ENCODE measurements at places on chromosomes 2 and 18.
A peak's percentile ranks its signal among the peaks of the same experiment; 100 is the strongest.

DNA sequence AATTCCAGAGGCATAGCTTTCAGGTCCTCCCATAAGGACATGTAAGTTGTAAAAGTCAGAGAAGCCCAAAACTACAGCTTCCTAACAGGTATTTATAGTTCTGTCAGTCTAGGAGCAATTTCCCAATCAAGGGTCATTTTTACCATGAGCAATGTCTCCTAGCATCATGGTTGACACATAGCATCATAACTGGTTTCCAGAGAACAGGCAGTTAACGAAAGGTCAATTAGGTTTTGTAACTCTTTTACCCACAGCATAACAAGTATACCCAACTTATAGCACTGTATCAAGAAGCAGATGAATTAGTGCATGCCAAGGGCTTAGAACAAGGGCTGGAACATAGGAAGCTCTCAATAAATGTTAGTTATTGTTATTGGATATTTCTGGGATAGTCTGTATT is 110.1 kb downstream of the MREG start:
- no peak for DNase-seq

DNA sequence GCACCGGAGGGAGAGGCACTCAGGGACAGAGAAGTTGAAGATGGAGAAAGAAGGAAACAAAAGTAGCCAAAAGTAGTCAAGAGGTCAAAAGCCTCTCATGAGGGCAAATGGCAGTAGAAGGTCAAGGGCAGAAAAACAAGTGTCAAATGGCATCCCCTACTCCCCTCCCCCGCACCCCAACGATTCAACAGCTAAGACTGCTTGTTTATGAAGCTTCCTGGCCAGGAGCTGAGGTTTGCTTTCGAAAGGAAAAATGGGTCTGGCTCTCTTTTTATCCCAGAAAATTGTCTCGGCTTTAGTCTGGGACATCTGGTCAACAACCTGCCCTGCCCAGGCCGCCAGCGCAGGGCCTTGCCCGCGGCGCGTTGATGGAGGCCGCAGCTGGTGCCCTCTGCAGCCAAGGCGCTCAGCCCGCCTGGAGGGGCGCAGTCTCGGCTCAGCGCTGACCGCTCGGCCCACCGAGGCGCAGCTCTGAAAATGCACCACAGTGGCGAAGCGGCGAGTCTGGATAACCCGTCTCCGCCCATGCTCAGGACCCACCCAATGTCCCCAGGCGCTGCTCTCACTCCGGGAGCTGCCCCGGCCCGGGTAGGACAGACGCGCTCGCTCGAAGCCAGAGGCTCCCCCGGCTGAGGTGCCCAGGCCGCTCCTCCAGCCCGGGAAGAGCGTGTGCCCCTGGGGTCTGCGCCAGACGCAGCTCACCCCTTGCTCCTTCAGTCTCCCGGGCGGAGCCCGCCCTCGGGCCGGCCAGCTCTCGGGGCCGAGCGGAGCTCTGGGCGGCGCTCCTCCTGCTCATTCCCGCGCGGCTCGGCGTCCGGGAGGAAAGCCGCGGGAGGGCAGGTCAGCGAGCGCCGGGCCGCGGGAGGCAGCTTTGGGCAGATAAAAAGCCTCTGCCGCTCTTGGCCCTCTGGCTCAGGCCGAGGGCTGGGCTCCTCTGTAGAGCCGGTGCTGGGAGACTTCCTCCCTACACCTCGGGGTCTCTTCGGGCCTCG is 1.8 kb upstream of the TBR1 start:
- DNase-seq: peak; percentile 44

DNA sequence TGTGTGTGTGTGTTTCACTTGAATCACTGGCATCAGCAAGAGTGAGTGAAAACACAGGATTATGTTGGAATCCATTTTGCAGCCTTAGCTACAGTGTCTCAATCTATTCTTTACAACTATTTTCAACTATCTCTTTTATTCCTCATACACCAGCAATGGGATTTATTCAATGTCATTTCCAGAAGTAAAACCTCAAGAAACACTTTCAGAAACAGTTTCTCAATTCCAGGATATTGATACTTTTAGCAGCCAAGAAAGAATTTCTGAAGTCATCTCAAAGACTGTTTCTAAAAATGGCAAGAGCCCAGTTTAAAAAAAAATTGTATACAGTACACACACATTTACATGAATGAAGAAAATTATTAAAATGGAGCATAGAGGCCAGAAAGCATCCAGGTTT is 171.6 kb downstream of the FIGN start:
- no peak for DNase-seq

DNA sequence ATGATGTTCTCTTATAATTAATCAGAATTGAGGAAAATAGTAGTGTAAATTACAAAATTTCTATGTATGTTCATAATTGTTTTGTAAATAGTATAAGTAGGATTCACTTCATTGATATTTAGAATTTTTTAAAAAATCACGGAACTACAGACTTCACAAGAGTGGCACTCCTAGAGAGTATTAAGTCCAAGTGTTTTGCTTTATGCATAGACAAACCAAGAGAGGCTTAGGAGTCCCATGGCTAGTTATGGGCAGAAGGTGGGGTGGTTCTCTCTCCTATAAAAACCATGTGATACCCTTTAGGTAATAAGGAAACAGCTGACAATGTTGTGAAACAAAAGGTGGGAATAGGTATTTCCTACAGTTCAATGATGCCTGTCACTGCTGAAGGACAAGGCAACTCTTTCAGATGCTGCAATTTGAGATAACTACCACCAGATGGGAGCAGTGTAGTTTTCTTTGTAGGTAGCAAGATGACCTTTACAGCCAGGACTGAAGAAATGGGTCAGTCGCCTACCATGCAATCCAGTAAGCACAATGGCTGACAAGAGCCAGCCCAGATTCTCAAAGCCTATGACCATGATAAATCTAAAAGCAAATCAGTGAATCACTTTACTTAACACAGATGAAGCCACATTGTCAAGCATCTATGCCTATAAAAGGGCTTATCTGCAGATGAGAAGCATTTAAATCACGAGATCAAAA is 83.9 kb downstream of the AAK1 start:
- peak; percentile 69 for DNase-seq

GRCh38 chr2:201329409-201329808 is 27.7 kb downstream of the FLACC1 start:
- DNase-seq: no peak

DNA sequence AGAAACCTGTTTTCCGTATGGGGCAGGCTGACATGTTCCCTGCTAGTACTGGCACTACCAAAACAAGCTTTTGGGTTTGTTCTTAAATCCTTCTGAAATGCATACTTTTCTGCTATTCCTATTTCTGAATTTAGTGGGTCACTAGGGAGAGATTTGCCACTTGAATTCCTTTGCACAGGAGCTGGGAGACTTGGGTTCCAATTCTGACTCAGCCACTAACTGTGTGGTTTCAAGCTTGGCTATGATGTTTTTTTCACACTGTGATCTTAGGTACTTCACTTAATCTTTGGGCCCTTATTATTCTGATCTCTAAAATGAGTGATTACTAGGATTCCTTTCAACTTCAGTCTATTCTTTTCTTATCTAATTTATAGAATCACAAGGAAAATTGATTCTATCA is 105.5 kb downstream of the BCL11A start:
- DNase-seq: no peak

- DNase-seq: no peak
Measured at GRCh38 chr2:192311701-192312460, 117.1 kb upstream of the TMEFF2 start.

GRCh38 chr2:99940963-99941362 is 201.4 kb downstream of the AFF3 start:
- DNase-seq: no peak

DNA sequence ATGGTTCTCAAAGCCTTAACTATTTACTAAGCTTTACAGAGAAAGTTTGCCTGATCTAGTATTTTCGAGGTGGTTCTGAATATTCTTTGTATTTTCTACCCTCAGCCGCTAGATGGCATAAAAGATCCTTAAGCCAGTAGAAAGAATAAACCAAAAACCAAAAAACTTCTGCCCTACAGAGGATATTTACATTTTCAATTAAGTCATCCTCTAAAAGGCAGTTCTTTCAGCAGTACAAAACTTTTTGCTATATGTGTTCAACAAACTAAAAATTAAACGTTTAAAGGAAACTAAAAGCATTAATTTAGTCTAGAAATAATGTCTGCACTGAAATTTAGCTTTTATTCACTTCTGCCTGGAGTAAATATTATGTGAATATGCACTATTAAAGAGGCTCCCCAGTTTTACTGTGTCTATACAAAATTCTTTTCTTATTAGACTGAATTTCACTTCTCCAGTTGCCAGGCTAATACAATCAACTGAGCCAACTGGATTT is 297.5 kb downstream of the PIEZO2 start:
- peak; percentile 70 for DNase-seq

- peak; percentile 78 for DNase-seq
Measured at GRCh38 chr2:230007931-230008707, 60.6 kb downstream of the SLC16A14 start.

DNA sequence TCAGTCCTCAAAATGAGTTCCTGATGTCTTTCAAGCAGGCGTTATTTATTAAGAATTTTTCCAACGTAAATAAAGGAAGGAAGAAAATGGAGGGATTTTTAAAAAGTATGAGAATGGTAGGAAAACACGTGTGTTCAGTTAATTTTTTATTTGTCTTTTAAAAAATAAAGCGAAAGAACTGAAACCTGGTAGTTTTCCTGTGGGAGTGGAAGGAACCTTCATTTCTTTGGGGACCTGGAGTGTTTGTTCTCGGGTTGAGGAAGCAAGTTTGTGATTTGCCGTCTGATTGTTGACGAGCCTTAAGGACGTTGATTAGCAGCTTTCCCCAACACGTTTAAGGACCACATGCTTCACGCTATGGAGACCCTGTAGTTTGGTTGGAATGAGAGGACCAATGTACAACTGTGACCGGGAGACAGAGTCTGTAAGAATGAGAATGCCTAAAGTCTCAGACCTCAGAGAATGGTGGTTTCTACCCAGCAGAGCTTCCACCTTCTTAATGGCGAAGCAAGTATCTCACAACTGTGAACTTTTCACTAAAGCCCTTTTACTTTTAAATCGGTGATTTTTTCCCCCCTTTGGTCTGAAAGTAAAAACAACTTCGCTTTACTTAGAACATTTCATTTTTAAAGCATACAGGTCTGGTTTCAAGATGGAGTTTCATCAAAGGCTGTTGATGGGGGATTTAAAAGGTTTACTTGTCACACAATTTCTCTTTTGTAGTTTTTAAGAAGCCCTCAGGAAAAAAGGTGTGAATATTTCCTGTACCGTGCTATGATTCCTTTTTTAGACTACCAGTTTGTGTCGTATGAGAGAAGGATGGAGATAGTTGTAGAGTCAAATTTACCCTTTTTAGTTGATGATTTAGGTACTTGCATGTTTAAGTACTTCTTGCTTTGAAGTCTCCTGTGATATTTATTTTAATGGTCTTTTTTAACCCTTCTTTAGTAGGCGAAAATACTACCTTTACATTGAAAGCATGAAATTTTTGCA is 1.4 kb downstream of the TTC39C start:
- DNase-seq: no peak

DNA sequence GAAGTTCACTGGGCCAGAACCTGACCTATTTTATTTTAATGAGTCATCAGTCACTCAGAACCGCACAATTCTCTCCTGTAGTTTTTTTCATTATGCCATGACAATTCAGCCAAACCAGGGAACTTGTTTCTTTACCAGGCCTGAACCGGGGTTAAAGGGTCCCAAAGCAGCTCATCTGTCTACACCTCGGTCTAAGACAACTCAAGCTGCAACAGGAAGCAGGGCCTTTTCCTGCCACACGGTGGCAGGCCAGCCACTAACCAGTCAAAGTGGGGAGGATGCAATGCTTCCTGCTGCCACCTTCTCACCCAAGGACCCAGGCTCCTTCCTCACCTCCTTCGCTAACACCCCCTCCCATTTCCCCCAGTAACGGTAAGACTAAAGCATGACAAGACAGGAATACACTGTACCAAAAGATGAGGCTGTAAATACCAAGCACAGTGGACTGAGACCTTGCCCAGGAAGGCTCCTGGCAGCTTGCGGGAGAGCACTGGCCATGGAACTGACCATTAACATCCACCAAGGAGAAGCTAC is 56.7 kb upstream of the ACKR3 start:
- peak; percentile 42 for DNase-seq

DNA sequence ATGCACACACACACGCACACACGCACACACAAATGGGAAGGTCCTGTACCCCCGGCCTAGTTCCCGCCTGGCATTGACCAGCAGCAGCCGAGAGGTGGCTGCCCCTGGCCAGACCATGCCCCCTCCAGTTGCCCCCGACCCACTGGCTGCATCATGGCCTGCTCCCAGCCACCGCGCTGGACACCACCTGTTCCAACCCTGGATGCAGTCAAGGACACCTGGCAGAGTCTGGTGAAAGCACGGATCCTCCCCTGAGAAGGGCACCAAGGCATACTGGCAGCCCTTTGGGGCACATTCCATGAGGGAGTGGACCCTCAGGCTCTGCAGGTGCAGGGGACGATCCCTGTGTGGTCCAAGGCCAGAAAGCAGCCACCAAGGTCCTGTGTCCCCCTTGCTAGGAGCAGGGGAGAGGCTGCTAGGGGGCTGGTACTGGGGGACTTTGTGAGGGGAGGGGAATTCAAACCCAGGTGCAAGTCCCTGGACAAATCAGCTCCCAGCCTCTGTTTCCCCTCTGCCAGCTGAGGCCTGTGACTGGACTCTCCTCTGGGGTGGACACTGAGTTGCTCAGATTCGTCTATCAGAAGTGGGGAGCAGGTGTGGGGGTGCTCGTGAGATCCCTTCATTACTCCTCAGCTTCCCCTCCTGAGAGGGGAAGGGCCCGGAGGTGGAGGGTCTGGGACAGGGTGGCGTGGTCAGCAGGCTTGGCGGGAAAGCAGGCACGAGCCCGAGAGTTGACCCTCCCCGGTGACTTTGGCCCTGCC is 3.5 kb downstream of the ESPNL start:
- DNase-seq: no peak

GRCh38 chr2:221753401-221753800 is 181.3 kb upstream of the EPHA4 start:
- DNase-seq: no peak

- no peak for DNase-seq
Measured at GRCh38 chr2:128450211-128451024, 131.8 kb upstream of the HS6ST1 start.

DNA sequence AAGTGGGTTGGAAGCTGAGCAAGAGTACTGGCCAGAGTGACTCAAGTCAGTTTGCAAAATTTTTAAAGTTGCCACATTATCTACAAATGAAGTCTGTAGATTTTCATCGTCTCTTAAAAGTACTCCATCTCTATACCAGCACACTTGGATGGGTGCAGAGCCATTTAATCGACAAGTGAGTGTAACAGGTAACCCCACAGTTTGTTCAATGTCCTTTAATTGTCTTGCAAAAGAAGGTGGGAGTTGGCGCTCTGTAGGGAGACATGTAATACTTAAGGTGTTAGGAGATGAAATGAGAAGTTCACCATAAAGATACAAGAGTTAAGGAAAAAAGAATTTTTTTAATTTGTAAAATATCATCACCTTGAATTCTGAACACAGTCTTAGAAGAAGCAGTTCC is 84.9 kb downstream of the TTN start:
- no peak for DNase-seq

DNA sequence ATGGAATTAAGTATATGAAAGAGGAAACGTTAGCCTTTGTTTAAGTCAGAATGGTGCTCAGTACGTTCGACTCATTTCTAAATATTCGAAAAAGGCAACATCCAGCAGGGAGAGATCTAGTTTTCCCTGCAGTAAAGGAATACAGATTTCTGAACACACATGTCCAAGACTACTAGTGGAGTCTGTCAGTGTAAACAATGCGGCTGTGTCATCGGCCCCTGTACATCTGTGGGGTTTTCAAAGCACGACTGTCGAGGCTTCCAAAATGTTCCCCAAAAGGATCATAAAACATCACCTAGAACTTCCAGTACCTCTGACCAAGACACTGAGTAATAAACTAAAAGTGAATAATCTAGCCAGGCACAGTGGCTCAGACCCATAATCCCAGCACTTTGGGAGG is 112.8 kb downstream of the ZNF516 start:
- no peak for DNase-seq

Measured in endothelial cell of umbilical vein (primary cell).